ENCODE measurements at places on chromosomes 3 and 15.

GRCh38 chr3:129855832-129856419 lies 37.6 kb downstream of the TMCC1 start:
- no peak for DNase-seq

- no peak for DNase-seq
These were observed 32.9 kb downstream of the SLC4A7 start for GRCh38 chr3:27451251-27451650.

DNA sequence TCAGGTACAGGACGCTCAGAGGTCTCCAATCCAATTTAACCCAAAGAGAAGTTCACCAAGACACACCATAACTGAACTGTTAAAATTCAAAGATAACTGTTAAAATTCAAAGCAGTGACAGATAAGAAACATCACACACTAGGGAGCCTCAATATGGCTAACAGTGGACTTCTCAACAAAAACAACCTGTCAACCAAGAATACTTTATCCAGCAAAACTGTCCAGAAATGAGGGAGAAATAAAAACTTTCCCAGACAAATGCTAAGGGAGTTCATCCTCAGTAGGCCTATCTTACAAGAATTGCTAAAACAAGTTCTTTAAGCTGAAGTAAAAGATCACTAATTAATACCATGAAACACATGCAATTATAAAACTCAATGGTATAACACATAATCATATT lies 36.3 kb upstream of the MYLK start:
- DNase-seq: no peak

GRCh38 chr3:189557824-189558223 lies 73.4 kb upstream of the TP63 start:
- no peak for DNase-seq

DNA sequence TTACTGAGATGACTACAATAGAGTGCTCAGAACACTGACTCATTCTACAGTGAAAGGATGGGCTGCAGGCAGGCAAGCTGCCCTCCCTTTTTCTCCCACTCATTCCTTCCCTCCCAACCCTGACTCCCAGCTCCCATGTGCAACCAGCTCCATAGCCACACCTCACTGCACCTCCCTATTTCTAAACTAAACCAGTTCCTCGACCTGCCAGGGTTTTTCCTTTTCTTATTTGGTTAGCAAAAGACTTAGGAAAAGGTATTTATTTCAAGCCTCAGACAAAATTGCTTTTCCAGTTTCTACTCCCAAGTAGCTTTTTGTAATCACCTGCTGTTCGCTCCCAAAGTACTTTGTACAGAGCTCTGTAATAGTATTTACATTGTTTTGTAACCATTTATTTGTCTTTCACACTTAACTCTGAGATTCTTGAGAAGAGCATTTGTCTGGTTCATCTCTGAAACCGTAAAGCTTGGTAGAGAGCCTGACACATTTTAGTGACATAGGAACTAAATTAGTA lies 2.2 kb downstream of the AADAC start:
- no peak for DNase-seq

- no peak for DNase-seq
These were observed 92.3 kb upstream of the TJP1 start for GRCh38 chr15:29914511-29914926.

GRCh38 chr3:78430741-78431140 lies 1337.1 kb downstream of the ROBO1 start:
- no peak for DNase-seq

- no peak for DNase-seq
These were observed 221.9 kb upstream of the LYSMD4 start for GRCh38 chr15:99955181-99955525.

DNA sequence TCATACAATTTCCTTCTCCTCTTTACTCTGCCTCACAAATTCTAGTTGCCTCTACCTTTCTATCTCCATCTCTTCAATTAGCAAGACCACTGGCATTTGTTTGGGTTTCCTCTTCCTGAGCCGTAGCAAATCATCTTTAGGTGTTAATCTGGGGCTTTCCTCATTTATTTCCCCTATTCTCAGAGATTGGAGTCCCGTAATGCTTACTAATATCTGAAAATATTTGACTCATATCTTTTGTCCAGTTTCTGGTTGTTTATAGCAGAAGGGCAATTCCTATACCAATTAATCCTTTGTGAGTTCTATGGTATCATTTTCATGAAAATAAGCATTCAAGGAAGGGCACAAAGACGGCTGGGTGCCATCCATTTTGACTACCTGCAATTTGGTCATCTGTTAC lies 103.7 kb downstream of the NR2E3 start:
- DNase-seq: no peak

DNA sequence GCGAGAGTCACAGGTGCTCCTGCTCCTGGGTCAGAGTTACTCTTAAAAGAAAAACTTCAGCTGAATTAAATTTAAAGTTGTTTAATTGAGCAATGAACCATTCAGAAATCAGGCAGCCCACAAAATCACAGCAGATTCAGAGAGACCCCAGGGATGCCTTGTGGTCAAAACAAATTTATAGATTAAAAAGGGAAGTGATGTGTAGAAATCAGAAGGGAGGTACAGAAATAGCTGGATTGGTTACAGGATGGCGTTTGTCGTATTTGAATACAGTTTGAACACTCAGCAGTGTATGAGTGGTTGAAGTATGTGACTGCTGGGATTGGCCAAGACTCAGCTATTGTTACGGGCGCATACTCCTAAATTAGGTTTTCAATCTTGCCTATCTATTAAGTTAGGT lies 58.6 kb downstream of the UACA start:
- no peak for DNase-seq

DNA sequence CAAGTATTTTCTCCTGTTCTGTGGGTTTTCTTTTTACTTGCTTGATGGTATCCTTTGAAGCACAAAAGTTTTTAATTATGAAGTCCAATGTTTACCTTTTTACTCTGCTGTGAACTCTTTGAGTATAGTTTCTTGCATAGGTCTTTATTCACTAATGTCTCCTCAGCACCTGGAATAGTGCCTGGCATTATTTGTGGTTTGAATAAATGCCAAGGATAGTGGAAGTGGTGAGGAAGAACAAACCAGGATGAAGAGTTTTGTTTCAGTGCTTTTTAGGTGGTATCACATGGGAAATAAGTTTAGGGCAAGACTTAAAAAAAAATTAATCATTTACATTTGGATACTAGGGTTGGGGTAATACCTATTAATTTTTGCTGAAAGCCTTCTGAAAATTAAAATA lies 25.7 kb downstream of the GPD1L start:
- no peak for DNase-seq

DNA sequence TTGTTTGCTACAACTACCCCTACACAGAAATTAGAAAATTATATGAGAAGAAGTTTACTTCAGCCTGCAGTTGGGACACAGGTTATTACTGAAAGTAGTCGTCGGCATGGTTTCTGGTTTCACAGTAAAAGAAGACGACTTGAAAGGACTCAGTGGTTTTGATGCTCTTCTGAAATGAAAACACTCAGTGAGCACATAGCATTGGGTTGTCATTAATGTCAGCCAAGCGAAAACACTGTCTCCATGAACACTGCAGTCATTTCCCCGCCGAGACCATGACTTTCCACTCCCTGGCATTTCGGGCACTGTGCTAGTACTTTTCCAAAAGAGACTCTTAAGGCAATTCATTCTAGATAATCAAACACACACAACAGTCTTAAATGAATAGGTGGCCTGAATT lies 69.2 kb upstream of the ICE2 start:
- no peak for DNase-seq

GRCh38 chr15:67415181-67415580 lies 105.8 kb upstream of the C15orf61 start:
- DNase-seq: no peak
